ENCODE measurements at places on chromosomes 11 and 22.

- DNase-seq = no peak
Observed at GRCh38 chr11:110951037-110951949, 239.1 kb upstream of the ARHGAP20 start.

DNA sequence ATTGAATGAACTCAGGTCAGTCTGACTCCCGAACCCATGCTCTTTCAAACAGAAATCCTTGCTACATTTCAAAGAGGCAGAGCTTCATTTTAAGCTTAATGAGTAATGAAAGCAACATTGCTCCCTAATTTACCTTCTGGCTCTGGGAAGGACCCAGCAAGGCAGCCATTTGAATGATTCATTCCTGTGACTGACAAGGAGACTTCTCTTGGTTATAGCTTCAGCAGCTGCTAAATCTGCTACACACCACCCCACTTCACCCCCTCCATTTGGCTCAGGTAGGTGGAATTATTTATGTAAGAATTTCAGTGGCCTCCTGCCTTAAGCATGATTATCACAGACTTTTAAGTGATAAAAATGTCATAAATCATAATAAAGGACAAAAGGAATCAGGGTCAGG lies 117.7 kb downstream of the KCNC1 start:
- DNase-seq = no peak

DNA sequence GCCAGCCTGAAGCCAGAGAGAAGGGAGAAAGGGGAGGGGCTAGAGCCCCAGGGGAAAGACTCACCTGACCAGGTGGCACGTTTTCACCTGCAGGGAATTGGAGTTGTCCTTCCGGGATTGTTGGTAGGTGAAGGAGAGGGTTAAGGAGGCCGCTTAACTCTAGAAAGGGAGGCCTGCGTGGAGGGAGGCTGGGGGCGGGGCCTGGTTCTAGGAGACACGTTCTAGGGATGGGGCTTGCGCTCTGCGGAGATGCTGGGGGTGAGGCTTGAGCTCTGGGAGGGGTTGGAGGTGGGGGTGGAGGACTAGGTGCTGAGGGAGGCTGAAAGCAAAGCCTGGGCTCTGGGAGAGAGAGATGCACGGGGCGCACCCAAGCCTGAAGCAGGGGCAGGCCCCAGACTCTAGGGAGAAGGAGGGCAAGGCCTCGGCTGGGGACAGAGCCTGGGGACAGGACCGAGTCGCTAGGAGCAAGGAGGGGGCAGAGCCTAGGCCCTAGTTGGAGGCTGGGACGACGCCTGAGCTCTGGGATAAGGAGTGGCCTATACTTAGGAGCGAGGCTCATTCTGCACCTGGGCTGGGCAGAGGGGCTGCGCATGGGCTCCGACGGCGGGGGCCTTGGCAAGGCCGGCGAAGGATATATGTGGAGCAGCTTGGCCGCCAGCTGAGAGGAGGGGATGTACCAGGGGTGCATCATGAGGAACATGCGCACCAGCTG lies 2.4 kb downstream of the RASGRP2 start:
- no peak for DNase-seq

DNA sequence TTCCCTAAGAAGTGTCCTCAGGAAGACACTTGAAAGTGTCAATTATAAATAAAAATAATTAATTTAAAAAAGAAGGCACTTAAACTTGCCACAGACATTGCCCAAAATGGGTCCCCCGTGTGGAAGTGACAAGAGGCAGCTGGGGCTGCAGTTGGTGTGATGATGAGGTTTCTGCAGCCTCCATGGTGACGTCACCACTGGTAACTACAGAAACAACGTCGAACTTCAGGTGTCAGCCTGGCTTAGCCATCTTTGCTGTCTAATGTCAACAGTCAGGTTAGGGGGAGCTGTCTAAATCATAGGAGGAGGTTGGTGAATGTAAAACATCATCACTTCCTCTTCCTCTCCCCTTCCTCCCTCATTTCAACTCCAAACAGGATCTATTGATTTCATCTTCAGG lies 328.6 kb downstream of the MN1 start:
- no peak for DNase-seq

GRCh38 chr11:93489841-93490240 lies 53.4 kb downstream of the SMCO4 start:
- no peak for DNase-seq

GRCh38 chr11:116185551-116185950 lies 587.2 kb downstream of the BUD13 start:
- DNase-seq = no peak

DNA sequence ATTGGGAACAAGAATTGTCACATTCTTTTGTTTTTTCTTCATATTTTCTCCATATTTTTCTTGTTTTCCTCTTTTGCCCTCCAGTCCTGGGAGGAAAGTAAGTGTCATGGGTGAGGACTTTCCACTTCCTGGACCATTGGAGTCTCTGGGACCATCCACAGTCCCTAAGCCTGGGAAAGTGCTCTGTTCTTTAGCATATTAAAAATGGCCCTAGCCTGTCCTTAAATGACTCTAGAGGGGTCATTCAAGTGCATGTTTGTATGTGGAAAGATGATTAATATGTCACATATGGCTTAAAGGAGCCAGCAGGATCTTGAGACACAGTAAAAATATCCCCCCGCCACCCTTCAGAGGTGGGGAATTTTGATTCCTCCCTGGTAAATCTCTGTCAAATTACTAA lies 20.1 kb upstream of the SCGB1D1 start:
- no peak for DNase-seq

DNA sequence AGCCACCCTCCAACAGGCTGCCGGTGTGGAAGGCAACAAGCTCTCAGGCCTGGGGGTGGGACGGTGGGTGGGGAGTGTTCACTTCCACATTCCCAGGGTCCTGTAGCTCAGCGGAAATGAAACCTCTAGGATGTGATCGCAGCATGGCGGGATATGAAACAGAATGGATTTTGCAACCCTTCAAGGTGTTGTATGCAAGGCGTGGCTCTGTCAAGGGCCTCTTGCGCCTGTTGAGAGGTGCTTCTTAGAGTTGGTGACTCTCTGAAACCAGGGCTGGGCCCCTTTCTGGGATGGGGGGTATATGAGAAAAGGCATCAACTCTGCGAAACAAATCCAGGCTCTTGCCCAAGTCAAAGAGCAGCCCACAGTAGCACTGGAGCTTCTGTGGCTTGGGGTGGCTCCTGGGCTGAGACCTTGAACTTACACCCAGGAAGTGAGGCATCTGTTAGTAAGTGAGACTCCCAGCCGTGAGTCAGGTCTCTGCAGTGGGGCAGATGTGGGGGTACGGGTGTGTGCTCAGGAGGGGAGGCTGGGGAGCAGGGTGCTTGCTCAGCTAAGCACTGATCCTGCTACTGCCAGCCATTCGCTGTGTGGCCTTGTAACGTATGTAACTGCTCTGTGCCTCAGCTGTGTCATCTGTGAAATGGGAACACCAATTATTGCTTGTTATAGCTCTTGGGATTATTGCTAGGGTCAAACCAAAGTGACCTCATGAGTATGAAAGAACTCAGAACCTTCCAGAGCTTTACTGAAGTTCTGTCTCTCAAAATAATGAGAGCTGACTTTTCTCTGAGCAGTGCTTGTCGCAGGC lies 28.3 kb downstream of the NECTIN1 start:
- DNase-seq = no peak

- DNase-seq = no peak
Observed at GRCh38 chr11:85123752-85124231, 503.4 kb downstream of the DLG2 start.

DNA sequence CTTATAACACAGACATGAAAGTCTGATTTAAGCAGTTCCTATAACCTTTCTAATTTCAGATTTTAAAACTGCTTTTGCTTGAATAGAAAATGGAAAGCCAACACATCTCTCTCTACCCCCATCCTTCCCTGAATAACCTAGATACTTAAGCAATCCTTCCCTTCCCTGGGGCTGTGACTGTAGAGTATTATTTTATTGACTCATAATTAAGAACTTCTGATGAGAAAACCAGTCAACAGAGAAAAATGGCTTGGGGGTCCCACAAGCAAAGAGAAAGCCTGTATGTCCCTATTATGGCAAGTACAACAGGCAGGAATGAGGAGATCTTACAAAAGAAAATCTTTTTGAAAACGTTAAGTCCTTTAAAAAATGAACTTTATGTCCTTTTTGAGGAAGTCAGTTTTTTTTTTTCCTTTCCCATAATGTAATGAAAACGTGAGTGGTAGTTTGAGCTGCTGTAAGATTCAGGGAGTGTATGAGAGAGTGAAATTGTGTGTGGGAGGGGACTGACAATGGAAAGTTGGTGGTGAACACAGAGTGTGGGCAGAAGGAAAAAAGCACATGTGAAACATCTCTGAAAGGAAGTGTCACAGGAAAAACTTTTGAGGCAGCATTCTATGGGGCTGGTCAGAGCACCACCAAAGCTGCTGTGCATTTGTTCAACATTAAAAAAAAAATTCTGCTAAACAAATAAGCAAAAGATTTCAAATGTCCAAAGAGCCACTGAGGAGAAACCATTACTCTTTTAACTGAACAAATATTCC lies 154.6 kb downstream of the MAML2 start:
- no peak for DNase-seq

DNA sequence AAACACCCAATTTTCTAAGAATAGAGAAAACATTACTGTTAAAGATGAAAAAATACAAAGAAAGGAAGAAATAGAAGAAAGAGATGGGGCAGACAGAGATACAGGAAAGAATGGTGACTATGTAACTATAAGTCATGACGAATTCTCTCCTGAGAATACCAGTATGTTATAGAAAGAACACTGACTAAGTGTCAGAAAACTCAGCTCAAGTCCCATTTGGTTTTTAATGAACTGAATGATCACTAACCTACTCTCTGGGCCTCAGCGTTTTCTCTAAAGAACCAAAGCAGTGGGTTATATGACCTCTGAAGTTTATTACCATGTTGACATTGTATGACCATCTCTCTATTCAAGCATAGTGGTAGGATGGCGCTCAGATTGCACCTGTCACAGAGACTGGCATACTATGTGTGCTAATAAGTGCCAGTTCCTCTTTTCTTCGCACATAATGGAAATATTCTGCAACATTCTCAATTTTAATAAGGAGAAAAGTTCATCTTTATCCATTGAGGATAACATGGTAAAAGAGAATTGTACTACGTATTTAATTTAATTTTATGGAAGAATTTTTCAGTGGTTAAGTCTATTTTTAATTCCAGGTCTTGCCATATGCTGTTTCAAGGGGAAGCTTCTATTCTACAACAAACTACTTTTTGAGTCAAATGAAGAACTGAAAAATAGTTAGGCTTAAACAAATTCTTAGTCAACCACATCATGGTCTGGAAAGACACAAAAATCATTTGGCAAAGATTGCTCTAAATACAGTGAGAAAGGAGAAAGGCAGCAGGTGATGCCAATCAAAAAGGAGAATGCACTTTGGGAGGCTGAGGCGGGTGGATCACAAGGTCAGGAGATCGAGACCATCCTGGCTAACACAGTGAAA lies 25.0 kb upstream of the EED start:
- DNase-seq = no peak

DNA sequence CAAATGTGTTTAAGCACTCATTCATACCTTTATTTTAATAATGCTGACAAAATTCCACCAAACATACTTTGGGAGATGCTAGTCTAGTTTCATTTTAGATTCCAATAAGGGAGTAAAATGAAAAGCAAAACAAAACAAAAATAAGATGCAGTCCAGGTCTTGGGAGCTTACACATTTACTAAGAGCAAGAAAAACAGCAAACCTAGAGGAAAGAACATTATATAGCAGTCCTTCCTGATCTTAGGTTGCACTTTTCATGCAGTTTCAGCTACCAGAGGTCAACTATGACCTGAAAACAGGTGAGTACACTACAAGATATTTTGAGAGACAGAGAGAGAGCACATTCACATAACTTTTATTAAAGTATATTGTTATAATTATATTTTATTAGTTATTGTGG lies 1100.9 kb downstream of the DLG2 start:
- DNase-seq = no peak

DNA sequence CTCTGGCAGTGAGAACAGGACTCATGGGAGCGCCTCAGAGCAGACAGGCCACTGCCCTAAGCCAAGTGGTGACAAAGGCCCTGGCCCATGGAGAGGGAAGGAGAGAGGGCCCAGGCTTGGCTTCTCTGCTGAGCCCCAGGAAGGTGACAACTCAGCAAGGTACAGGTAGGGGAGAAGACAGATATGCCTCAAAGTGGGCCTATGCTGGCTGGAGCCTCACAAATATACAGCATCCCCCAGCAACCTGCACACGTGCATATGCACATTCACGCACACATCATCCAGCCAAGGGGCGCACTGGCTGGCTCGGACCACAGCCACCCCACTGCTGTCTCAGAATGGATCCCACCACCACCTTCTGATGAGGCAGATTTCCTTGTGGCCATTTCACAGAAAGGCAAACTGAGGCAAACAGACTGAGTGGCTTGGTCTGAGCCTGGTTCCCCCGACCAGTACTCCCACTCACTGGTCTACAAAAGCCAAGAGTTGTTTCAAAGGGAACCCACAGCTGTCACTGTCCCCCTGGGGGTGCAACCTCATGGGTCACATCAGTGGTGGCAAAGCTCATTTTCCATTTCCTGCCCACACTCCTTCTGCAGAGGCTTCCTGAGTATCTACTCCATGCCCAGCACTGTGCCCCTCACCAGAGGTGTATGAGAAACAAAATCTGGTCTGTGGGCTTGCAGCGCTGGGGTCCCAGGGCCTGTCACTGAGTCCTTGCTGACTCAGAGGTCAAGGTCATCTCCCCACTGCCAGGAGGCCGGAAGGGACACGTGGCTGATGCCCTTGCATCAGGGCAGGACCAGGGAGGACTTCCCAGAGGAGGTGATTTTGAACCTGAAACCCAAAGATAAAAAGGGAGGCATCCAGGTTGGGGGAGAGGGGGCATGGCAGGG lies 67.3 kb upstream of the PRR5 start:
- DNase-seq = no peak

DNA sequence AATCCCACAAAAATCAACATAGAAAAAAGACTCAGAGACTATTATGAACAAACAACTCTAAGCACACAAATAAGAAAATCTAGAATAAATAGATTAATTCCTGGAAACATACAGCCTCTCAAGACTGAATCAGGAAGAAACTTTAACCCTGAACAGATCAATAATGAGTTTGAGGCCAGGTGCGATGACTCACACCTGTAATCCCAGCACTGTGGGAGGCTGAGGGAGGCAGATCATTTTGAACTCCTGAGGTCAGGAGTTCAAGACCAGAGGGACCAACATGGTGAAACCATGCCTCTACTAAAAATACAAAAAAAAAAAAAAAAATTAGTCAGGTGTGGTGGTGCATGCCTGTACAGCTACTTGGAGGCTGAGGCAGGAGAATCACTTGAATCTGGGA lies 499.5 kb upstream of the LUZP2 start:
- DNase-seq = no peak

- no peak for DNase-seq
Observed at GRCh38 chr22:48025096-48025495, 1262.6 kb downstream of the TBC1D22A start.
